Ascending aorta (tissue), 2 donors: ENCODE measurements at places on chromosomes 4 and X. TPM values are rescaled to one million over a fixed set of nuclear protein-coding genes. Genes with fewer than 3 reads are reported as not detected.

DNA sequence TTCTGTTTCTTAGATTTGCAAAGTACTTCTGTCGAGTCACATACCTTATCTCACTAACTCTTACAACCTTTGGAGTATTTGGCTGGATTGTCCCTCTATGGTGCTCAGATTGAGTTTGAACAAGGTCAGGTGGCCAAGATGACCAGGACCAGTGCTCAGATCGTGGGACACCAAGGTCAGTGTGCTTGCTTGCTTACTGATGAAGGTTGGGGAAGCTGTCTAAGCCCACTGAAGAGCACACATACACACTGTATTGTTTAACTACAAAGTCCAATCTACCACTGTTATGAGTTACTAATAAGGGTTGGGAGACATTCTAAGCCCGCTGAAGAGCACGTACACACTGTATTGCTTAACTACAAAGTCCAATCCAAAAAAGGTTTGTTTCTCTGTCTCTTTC lies 53.7 kb downstream of the TAB3 start:
- no peak for DNase-seq

Gene TEX13B
- not detected for total RNA-seq

- DNase-seq: no peak
Observed at GRCh38 chr4:165464813-165465381, 86.1 kb downstream of the CPE start.

DNA sequence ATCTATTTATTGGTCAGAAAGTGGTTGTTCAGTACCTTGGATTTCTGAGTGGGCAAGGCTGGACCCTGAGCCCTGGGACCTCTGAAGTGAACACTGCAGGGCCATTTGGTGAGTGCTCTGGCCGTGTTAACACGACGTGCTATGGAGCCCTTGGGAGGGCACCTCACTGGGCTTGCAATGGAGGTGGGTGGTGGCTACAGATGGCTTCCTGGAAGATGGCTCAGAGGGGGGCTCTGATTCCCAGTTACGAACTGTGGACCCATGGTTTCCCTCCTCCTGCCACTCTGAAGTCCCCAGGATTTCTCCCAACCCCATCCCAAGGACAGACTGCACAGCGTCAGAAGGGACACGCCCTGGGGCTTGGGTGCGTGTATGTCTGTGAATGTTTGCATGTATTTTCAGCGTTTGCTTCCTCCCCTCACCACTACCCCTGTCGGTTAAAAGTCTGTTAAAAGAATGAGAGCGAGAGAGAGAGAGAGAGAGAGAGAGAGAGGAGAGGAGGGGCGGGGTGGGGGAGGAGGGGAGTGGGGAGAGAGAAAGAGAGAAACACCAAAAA lies 3.7 kb upstream of the RHOH start:
- DNase-seq: no peak

- DNase-seq: no peak
Observed at GRCh38 chr4:102734116-102734515, 26.7 kb downstream of the MANBA start.
